LHCN-M2 (cell line): ENCODE measurements at places on chromosomes 7 and 10. TPM values are rescaled to one million over a fixed set of nuclear protein-coding genes. Genes with fewer than 3 reads are reported as not detected.

Gene TMEM139
- not detected in 2 replicates for total RNA-seq

Gene LRRC18
- total RNA-seq = not detected in 2 replicates

Gene TRIM50
- total RNA-seq = not detected in 2 replicates

Gene HOXA1
- 3.7 and 5.9 TPM in 2 replicates for total RNA-seq

Gene DOCK1
- total RNA-seq = 38.0 and 45.5 TPM in 2 replicates

Gene SH2D4B
- total RNA-seq = not detected in 2 replicates

Gene CHRM2
- 0.06 TPM in 1 of 2 replicates, not detected in the other for total RNA-seq

Gene HOXA9
- total RNA-seq = 8.7 TPM in 2 replicates

GRCh38 chr10:23371073-23371472, 26.5 kb upstream of the C10orf67 start:
- no peak for DNase-seq

GRCh38 chr7:22394739-22395138, 37.8 kb upstream of the RAPGEF5 start:
- DNase-seq = no peak

- DNase-seq = no peak
Observed at GRCh38 chr7:99013266-99014112, 130.4 kb downstream of the SMURF1 start.

- DNase-seq = no peak
Observed at GRCh38 chr7:117951285-117951684, 78.0 kb upstream of the CTTNBP2 start.

- DNase-seq = no peak
Observed at GRCh38 chr10:98400482-98400881, 14.5 kb downstream of the PYROXD2 start.

DNA sequence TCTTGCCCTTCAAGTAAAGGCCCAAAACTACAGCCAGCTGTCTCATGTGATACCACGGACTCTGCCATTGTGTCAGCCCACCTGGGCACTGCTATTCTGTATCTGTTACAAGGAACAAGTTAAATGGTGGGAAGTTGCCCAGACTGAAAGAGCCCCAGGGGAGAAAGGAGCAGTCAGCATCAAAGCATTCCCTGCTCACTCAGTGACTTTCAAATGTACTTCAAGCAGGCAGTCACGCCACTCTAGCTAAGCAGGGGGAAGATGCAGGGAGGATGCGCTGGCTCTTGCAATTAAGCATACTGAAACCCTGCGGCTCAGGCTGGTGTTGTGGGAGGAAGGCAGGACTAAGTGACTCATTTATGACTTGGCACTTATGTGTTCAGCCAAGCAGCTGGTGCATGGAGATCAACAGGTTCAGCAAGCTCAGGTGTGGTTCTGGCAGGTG, 1249.6 kb downstream of the TYW1 start:
- DNase-seq = no peak

DNA sequence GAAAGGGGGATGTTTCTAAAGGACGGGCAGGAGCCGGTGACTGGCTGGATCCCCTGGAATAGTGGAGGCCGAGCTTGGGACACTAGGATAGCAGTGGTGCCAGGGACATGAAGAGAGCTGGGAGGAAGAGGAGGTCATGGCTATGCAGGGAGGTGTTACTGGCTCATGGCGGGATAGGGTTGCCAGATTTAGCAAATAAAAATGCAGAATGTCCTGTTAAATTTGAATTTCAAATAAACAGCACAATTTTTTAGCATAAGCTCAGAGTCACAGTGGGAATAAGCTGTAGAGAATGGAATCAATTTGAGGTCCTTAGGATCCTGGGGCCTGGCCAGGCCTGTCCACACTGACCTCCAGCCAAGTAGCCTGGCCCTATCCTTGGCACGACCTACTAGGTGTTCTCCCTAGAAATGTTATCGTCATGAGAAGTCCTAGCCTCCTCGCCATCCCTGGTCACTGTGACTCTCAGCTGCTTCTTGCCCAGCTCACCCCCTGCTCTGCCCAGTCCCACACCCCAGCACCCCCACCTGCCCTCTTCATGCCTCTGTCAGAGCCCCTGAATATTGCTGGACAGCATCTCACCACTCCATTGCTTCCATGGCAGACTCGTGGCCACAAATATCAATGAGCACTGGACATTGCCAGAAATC, 7.6 kb upstream of the KCP start:
- no peak for DNase-seq

- peak; percentile 39 for DNase-seq
Observed at GRCh38 chr10:74244097-74244685, 93.2 kb downstream of the ADK start.

DNA sequence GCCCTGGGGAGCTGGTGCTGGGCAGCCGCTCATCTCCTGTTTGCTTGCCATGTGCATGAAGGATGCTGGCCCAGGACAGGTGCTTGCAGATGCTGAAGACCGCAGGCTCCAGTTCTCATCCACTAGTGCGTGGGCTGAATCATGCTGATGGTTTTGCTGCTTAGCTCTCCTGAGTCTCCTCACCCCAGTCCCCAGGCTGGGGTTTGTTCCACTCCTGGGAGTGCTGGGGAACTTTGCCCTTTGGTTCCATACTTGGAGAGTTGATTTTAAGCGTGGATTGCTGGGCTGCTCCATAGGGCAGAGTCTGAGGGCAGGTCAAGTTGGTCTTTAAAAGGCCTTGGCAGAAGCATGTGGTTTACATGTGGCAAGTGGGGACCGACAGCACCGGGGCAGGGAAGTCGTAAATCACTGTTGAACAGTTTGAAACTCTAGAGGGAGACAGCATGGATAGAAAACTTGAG, 9.1 kb downstream of the DYNC2I1 start:
- DNase-seq = peak; percentile 27

GRCh38 chr7:113698556-113699220, 220.1 kb downstream of the PPP1R3A start:
- peak; percentile 46 for DNase-seq

DNA sequence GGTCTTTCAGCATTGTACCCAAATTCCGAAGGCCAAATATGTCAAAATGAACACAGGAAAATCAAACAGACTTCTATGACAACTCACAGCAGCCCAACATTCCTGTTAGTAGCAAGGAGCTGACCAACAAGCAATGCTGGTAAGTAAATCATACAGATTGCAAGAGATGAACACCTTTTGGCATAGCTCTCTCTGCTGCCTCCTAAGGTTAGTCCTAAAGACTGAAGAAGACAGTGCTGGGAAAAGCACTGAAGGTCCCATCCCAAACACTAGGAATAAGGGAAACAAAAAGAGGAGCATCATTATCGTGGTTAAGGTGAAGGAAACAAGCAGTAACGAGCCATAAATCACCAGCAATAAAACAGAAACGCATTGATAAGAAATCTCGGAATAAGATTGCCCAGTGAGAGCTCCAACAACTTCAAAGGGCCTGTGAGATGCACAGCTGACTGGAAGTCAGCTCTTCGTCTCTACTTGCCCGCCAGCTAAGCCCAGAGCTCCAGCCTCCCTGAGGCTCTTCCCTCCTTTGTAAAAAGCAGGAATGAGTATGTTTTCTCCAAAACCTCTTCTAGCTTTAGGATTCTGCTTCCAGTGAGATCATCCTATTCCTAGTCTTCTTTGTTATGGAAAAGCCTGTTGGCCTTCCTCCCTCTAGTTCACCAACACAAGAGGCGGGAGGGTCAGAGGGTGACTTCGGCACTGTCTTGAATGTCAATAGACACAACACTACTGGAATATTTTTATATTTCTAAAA, 15.3 kb downstream of the NUDT5 start:
- DNase-seq = no peak

DNA sequence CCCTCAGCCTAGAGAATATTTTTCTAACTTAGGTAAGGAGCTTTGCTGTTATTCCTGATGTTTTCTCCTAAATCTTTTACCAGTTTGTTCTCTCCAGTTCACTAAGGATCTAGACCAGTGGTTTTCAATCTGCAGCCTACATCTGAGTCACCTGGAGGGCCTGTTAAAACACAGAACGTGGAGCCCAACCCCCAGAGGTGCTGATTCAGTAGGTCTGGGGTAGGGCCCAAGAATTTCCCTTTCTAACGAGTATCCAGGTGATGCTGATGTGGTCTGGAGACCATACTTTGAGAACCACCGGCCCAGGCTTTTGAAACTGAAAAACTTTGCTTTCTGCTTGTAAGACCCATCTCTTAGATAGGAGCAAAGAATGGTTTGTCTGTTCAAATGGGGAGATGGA, 51.2 kb upstream of the KMT2E start:
- DNase-seq = no peak

DNA sequence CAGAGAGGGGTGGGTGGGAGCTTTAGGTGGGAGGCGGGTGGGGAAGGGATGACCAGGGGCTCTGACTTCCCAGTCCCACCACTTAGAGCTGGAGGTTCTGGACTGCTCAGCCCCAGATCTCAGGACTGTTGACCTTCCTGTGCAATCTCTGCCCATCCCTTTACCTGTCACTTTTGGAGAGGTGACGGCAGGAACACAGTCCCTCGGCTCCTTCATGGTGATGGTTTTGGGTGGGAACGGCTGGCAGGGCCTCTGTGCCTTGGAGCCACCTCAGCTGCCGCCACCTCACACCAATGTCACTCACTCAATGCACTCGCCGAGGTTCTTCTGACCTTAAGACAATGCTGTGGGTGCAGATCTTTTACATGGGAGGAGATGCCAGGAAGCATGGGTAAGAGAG, 49.0 kb downstream of the TMEM270 start:
- DNase-seq = no peak

- no peak for DNase-seq
Observed at GRCh38 chr7:136728945-136729344, 139.5 kb upstream of the CHRM2 start.

DNA sequence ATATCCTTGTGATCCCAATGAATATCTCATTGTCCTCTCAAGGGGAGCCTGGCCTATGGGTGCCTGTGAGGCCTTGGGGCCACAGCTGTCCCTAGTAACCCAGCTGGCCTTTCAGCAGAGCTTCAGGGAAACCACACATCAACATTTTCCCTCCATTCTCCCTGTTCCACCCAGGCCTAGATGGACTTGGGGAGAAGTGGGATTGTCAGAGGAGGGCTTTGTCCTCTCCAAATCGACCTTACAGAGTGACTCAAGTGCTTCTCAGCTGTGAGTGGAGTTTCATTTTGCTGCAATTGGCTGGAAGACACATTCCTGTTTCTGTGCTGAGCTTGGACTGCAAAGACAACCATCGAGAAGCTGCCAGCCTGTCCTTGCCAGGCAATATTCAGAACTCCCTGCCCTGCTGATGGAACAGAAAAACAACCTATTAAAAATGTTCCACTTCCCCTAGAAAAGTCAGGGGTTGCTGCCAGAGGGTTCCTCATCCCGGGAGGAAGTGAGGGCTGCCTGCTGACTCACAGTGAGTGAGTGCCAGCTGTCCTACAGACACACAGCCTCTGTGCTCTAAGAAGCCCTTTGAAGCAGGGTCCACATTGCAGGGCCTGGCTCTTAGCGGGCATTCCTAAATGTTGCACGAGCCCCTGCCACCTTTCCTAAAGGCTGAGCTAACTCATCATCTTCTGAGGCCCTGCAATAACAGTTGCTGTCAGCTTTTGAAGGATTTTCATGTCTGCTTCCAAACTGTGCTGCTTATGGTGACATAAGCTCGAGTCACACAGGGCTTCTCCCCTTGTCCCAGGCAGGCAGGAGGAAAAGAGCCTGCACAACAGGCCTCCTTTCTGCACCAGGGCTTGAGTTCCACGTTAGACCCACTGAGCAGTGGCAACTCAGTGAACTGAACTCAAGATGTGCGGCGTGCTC, 20.5 kb downstream of the STRA8 start:
- peak; percentile 95 for DNase-seq

DNA sequence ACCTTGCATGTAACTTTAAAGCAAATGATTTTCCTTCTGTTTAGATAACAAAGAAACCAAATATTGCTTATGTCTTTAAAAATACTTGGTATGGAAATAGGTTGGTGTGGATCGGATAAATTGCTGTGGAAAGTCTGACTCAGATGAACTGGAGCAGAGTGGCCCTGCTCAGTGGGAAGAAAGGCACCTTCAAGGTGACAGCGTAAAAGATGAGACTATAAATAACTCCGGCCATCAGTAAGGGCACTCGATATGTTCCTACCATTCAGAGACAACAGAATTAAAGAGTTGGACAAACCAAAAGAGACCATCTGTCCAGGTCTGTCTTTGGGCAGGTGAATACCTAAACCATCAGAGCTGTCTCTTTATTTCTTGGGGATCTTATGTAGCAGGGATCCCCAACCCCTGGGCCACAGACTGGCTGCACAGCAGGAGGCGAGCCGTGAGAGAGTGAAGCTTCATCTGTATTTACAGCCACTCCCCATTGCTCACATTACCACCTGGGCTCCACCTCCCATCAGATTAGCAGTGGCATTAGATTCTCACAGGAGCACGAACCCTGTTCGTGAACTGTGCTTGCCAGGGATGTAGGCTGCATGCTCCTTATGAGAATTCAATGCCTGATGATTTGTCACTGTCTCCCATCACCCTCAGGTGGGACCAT, 357.1 kb downstream of the PRPF18 start:
- DNase-seq = no peak

GRCh38 chr7:102992938-102993717, 80.3 kb downstream of the LRRC17 start:
- peak; percentile 77 for DNase-seq

DNA sequence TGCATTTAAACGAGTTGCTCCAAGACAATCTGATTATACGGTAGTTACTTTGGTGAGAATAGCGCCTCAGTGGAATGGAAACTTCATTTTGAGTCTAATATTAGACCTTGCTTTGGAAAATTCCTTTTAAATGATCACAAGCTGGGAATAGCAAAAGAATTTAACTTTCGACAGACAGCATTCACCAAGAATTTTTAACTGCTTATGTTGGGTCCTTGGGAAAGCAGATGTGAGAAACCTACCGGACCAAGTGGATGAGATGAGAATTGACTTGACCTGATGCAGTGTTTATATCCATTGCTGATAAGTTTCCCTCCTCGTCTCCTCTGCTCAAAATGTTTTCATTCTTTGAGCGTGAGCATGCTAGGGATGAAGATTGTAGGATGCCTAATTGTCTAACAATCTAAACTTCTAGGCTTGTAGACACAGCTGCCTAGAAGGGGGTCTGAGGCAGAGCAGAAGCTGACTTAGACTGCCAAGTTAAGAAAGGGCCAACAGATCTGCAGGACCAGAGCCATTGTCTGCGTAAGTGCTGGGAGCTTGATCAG, 126.9 kb downstream of the CNNM2 start:
- no peak for DNase-seq

- DNase-seq = no peak
Observed at GRCh38 chr7:6436385-6436685, 11.4 kb downstream of the DAGLB start.

DNA sequence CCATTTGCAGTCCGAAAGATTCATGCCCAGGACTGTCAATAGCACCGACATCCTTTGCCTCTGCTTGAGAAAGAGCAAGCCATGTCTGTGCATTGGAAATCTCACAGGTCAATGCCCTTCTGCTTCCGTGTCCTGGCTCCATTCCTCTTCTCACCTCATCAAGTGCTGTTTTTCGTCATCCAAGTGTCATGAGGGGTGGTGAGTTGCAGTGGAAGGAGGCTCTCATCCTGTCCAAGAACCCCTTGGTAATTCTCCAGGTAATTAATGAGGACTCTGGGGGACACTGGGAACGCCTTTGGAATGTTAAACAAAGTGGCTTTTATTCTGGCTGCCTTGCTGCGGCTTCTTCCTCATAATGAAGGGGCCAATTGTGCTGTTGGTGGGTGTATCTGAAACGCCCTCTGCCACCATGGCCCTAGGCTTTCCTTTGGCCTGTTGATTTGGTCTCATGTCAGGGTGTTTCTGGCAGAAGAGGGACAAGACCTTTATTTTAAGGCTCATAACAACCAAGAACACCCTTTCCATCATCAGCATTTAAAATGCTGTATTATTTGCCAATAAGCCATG, 57.7 kb downstream of the PPP1R3C start:
- DNase-seq = no peak
